ENCODE measurements at places on chromosomes 4 and X.

DNA sequence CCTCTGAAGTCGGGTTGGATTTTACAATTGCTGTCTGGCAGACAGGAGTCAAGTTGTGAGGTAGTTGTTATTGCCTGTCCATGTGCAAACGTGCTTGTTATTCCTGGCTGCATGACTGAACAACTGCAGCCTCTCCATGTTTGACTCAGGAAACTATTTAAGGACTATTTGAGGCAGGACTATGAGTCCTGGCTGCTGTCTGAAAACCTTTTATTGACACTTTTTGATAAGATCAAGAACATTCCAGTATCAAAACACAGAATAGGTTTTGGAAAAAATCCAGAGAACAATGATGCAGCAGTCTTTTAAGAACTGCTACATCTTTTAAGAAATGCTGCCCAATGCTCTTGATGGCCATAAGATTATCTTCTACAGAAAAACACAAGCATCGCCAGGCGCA is 10.0 kb upstream of the SPRY1 start:
- DNase-seq = no peak

DNA sequence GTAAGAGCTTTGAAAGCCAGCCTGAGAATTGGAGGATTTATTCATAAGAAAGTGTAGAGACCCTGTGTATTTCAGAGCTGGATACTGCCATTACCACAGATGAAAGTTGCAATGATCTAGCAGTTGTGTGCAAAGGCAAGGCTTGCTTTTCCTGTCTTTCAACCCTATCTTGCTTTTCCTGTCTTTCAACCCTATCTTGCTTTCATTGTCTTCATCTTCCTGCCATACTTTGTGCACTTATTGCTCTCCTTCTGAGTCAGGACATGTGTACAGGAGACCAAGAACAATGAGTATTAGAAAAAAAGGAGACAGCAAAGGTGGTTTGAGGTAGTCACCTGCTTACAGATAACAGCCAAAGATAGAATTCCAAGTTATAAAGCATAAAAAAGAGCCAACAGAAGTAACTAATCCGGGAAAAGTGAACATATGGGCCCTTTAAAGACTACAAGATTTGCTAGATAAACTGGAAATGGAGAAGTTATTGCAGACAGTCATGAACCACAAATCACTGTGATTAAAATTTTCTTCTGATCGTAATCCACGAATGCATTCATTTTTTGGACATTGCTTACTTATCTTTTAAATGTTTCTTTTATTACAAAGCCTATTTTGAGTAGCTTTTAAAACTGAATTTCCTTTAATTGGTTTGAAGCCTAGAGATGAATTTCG is 17.2 kb downstream of the C1QTNF7 start:
- no peak for DNase-seq

- DNase-seq = no peak
Observed at GRCh38 chr4:156686120-156686519, 285.5 kb downstream of the PDGFC start.

DNA sequence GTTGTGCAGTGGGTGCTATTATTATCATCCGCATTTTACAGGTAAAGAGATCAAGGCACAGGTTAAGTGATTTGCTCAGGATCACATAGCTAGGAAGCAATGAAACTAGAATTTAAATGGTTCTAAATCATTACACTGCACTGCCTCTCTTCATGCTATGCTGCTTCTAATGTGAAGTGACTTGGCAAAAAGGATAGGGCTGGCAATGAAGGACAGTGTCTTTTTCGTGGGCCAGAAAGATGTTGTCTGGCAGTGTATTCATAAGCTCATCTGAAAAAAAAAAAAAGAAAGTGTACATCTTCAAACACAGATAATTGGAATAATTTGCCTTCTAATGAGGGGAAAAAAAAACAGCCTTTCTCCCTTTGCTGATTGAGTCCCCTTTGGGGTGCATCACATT is 132.2 kb upstream of the FUNDC1 start:
- DNase-seq = peak; percentile 30

DNA sequence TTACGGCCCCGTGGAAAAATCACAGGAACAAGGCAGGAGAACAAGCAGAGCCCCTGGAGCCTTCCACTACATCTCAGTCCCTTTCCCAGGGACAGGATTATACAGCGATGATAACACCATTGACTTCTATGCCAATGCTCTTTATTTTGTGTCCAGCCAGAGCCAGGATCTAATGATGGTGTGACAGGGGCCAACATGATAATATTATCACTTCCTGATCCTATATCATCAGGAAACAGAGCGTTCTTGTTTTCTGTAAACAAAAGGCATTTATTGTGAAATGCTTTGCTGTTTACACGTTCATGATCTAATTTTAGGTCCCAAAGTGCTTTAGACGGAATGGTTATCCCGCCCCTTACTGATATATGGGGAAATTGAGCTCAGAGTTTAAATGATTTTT is 12.8 kb downstream of the TMPRSS11E start:
- no peak for DNase-seq

DNA sequence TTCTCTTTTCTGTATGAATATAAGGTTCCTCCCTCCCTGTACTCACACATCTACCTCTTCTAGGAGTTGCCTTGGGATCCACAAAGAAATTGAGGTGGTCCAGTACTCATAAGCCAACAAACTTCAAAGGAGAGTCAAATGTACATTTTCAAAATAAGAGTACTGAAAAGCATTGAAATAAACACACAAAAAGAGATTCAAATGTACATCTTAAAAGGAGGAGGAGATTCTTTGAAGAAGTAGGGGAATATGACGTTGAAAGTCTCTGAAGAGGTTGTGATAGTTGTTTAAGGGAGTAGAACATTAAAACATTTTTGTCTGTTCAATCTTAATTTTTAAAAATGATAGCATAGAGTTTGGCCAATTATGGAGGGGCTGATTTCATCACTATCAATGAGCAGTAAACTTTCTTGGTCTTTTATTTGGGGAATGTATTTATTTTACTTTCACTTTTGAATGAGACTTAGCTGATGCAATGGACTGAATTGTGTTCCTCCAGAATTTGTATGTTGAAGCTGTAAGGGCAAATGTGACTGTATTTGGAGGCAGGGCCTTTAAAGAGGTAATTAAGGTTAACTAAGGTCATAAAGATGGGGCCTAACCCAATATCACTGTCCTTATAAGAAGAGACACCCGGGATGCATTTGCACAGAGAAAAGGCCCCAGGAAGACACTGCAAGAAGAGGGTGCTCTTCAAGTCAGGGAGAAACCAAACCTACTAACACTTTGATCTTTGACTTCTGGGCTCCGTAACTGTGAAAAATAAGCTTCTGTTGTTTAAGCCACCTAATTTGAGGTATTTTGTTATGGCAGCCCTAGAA is 226.3 kb upstream of the PGRMC2 start:
- DNase-seq = no peak

DNA sequence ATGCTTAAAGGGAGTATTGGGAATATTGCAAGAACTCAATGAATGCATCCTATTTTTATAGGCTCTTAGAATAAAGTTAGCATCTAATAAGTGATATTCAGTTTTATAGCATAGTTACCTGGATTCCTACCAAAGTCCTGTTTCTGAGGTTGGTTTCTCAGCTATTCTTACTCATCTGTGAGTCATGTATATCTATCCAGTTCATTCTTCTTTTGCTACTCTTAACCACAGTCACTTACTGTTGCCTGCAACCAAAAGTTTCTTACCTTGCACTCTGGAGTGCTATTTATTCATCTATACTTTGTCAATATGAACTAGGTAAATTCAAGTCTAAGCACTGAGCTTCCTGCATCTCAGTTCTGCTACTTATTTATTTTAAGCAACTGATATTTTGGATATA is 322.5 kb downstream of the HS3ST1 start:
- no peak for DNase-seq

GRCh38 chr4:39435659-39436563 is 22.8 kb downstream of the RPL9 start:
- no peak for DNase-seq

DNA sequence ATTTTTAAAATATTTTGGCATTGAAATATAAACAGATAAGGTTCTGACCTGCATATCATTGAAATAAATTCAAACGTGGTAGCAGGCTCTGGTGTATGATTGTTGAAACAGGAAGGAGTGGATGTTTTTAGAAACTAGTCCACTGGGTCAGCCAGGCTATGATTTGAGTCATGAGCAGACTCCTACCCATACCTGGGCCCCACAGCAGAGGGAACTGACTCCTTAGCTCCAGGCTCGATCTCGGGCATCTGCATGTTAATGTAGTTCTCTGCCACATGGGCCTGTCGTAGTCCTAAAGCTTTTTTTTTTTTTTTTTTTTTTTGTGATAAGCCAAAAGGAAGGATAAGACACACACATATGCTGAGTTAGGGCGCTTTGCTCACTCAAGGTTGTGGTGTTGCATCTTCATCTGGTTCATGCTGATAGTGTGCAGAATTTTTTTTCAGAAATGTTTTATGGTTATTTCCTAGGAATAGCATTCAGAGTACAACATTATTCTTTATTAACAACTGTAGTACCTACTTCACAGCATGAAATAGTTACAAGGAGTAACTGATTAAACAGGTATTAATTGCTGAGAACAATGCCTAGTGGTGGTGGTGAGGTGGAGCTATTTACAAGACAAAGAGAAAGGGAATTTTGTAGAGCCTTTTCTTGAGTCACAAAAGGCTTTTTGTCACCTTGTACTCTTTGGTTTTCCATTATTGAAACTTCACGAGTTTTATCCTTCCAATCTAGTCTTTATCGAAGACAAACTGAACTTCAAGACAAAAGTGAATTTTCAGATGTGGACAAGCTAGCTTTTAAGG is 27.3 kb downstream of the OFD1 start:
- DNase-seq = no peak

DNA sequence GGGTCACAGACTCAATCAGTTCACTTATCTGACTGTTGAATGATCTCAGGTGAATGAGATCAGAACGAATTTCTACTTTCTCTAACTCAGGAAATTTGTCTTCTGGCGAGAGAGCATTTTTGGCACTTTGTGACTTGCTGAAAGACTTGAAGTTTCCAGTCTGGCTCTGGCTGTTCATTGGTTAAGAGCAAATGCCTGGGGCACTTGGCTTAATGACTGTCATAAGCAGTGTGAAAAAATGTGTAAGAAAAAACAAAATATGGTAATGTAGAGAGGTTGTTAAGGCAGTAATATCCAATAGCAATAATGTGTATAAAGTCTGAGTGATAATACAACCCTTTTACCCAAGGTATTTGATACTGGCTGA is 71.3 kb upstream of the PGRMC2 start:
- no peak for DNase-seq

DNA sequence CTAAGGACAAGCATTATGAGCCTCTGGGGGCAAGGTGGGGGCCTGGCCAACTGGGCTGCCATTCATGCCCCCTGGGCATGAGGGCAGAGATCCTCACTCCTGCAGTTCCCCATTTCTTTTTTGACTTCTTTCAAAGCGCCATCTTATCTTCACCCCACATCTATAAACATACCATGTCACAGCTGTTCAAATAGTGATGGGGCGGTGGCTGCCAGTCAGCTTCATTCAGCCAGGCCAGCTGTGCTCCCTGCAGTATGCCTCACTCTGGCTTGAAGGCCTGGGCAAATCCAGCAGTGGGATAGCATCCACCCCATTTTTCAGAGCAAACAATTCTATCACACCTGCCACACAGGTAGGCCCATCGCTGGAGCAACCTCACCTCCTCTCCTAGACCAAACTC is 85.5 kb downstream of the NHSL2 start:
- DNase-seq = no peak

DNA sequence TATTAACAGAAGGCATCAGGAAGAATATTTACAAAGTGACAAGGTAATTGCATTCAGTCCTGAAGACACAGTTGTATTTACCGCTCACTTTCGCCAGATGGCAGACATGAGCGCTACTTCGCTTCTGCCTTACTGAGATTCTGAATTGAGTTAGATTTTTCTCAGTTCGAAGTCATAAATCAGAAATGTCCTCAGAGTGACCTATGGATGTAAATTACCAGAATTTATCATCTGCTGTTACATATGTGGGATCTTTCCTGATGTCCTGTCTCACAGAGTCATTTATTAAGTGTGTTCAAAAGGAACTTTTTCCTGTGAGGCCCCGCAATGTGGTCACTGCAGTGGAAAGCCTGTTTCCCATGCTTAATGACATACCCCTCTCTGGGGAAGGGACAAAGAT is 97.3 kb upstream of the DCLK2 start:
- DNase-seq = peak; percentile 19

- DNase-seq = no peak
Observed at GRCh38 chrX:12989461-12989860, 14.6 kb downstream of the TMSB4X start.

DNA sequence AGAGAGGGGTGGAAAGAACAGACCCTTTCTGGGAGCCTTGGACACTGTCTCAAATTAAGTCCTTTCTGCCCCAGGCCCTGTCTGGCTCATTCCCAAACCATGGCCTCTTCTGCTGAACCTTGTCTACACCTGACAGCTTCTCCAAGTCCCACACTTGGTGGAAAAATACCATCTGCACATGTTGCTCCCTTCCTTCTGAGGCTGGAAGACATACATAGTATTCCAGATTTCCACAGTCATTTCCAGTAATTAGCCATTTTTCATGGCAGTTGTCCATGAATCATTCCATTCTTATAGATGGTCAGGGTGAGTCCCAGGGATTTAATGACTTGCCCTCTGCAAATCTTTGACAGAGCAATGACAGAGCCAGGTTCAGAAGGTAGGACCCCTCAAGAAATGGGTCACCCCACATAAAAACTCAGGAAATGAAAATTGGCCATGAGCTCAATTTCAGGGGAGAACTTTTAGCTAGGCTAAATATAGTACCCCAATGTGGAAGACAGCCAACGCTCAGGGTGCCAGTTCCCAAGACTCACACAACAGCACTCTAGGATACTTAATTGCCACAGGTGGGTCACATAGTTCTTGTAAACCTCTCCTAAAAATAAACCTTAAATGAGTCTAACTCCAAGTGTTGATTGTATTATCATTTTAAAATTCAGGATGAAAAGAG is 16.2 kb upstream of the DAPP1 start:
- DNase-seq = no peak

GRCh38 chr4:16026160-16026761 is 57.6 kb downstream of the PROM1 start:
- DNase-seq = peak; percentile 19

DNA sequence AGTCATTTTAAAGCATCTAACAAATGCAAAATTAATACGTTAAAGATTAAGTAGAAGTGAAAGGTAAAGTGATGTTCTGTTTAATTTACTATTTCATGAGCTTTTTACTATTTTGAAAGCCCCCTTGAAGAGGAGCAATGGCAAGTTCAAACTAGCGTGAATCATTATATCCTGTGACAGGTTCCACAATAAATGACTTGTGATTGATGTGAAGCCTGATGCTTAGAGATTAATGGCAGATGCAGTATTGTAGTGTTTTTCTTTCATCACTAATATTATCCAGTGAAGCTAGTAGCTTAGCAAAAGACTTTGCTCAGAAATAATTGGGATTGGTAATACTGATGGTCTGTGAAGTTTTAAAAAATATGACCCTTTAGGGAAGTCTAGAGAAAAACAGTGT is 57.3 kb downstream of the STOX2 start:
- DNase-seq = no peak

DNA sequence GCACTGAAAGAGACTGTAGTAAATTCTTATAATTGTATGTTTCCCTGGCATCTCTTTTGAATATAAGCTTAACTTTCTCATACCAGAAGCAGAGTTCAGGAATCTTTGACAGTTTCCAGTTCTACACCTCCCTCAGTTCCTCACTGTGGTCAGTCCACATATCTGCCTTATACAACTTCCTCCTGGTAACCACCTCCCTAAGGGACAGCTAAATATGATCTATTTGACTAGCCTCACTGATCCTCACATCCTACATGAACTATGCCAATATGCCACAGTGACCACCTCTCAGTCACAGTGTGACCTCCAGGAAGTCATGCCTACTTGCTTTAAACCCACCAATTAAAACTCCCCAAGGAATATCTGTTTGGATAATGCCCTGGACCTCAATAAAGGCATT is 51.6 kb upstream of the HDAC8 start:
- DNase-seq = no peak

All from NCI-H1092 treated with DMSO at 0.1 percent for 48 hours (cell line).